ENCODE measurements at places on chromosomes 12 and 14.
A peak's percentile ranks its signal among the peaks of the same experiment; 100 is the strongest.

DNA sequence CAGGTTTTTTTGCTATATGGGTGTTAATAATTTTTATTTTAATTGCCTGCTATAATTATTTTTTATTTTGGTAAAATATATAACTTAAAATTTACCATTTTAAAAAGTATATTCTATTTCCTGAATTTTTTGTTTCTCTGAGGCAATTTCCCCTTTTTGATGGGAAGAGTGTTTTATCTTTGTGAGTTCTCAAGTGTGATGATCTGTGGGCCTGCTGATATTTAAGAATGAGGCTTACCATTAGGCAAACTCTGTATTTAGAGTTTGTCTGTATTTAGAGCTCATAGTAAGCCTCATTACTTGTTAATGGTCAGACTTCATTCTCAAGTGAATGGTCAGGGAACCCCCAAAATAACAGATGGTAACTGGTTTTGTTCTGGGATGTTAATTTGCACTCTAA lies 48.0 kb downstream of the WNK1 start:
- DNase-seq: no peak

- DNase-seq: no peak
These were observed 6.3 kb downstream of the FBXL14 start for GRCh38 chr12:1587927-1588574.

DNA sequence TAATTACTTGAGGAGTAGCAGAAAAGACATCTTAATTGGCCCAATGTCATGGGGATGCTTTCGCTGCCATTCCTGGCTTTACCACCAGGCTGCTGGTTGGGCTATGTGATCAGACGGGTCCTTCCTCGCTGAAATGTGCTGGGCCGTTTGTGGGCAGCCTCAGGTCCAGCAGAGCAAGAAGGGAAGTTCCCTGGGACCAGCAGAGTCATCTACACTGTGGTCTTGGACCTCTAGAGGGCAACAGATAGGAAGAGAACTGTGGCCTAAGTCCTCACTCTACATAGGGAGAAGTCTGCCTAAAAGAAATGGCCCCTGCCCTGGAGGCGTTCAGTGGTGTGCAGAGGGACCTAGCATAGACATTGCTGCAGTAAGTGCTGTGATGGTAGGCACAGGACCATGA lies 10.9 kb downstream of the EVL start:
- DNase-seq: no peak

DNA sequence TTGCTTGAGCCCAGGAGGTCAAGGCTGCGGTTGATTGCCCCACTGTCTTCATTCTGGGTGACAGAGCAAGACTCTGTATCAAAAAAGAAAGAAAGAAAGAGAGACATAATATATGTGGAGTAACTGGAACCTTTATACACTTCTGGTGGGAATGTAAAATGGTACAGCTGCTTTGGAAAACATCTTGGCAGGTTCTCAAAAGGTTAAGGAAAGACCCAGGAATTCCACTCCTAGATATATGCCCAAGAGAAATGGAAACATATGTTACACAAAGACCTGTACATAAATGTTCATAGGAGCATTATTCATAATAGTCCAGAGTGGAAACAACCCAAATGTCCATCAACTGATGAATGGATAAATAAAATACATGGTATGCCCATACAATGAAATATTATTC lies 7.2 kb downstream of the RBMS2 start:
- no peak for DNase-seq

DNA sequence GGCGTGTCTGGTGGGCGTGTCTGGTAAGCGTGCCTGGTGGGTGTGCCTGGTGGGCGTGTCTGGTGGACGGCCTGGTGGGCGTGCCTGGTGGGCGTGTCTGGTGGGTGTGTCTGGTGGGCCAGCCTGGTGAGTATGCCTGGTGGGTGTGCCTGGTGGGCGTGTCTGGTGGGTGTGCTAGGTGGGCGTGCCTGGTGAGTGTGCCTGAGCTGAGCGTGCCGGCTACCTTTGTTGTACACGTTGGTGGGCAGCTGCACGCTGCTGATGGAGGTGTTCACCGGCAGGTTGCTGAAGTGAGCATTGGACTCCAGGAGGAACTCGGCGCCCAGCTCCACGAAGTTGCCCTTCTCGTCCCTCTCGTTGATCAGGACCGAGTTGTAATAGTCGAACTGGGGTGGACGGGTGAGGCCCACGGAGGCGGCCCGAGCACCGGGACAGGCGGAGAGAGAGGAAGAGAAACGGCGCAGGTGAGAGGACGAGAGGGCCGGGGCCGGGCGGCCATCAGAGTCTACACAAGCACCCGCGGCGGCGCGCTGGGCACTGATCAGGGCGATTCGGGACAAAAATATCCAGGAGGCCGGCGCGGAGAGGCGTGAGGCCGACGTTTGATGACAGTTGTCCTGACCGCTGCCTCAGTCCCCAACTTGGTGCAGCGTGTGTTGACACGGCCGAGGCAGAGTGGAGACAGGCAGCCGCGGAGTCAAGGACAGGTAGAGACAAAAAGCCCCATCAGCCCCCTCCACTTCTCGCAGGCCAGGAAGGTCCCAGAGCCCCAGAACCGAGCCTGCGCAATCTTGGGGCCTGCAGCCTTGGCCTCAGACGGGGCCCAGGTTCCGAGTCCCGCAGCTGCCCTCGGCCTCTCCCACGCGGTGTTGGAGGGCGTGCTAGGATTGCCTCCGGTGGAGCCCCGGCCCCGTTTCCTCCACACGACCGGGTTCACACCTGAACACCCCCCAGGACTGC lies 10.5 kb downstream of the CACNA2D4 start:
- no peak for DNase-seq

GRCh38 chr12:46677749-46678148 lies 148.0 kb downstream of the SLC38A4 start:
- DNase-seq: no peak

DNA sequence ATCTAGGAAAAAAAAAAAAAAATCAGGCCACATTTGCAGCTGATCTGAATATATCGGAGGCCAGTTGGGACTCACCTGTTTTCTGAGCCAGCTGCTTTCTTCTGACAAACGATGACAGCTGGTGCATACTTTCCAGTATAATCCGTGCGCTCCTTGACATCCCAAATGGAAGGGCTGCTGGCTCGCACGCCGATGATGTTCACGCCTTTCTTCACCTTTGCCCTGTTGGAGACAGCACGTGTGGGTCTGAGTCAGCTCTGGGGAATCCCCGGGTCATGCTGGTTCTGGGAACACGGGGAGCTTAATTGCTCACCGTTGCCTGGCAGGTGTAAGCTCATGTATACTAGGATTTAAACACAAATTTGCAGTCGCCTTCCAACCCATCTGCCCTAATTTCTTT lies 372.8 kb downstream of the TMEM132D start:
- no peak for DNase-seq

DNA sequence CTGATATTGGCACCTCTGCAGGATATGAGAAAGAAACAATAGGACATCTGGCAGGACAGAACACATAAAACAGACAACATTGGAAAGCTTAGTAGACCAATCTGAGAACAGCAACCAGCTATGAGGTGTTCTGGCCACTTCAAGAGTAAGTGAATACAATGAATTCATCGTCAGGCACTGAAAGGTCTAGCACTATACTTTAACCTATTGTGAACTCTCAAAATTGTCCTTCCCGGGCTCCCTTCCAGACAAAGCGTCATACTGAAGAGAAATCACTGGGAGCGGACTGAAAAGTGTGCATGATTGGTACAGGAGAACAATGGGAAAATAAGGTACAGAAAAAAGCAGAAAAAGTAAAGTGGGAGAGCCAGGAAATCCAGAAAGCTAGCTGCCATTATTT lies 75.8 kb downstream of the LRP6 start:
- DNase-seq: no peak

- DNase-seq: no peak
These were observed 101.5 kb downstream of the GPR135 start for GRCh38 chr14:59363531-59364226.

- DNase-seq: no peak
These were observed 353 bp downstream of the BAG5 start for GRCh38 chr14:103562179-103562428.

- no peak for DNase-seq
These were observed 71.7 kb downstream of the GRIP1 start for GRCh38 chr12:66607147-66607546.

DNA sequence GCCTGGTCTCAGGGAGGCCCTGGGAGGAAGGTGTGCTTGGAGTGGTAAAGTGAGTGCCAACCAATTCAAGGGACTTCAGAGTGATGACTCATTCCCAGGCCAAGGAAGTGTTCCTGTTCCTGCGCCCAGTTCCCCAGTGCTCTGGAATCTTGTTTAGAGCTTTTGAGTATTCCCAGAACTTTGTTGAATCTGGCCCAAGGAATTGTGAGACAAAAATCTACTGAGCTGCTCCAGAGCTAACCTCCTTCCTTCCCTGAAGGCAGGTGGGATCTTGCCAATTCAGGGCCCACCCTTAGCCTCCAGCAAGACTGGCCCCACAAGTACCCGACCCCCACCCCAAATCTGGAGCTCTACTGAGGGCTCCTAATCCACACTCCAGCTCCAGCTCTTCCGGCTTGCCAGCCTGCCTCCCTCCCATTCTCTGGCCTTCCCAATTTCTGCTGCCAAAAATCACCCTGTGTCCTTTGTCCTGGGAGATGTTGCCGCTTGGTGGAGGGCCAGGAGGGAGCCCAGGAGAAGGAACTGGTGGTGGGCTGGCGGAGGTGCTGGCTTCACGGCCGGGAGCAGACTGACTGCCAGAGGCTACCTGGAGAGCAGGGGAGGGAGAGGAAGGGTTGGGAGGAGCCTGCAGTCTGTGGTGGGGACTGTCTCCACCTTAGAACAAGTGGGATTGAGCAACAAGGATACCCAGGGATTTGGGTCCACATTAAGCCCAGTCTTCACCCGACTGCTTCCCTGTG lies 2.0 kb upstream of the ATN1 start:
- DNase-seq: peak; percentile 47

GRCh38 chr12:65631621-65632111 lies 192.6 kb upstream of the HMGA2 start:
- no peak for DNase-seq

All from NCI-H1092 (cell line).